ENCODE measurements at places on chromosomes 3 and 15.

DNA sequence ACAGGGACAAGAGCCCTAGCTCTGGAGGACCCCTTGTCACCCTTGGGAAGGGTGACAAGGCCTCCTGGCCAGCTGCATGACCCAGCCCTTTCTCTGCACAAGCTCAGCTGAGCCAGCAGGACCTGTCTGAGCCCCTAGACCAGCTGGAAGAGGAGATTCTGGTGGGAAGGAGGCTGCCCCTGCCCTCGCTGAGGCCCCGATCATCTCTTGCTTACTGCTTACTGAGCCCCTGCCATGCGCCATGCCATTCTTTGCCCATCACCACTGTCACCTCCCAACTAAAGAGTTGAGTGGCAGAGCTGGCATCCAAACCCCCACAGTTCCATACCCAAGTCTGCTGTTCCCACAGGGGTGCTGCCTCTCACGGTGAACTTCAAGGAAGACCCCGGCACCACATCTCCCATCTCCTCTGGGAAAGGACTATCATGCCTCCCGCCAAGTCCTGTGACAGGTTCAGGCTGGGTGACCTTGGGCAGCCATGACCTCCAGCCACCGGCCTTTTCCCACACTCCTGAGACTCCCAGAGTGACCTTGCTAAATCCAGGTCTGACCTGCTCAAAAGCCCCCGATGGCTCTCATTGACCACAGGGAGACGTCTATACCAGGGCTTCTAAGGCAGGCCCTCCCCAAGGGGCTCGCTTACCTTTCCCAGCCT lies 34.0 kb downstream of the ACSBG1 start:
- no peak for DNase-seq

DNA sequence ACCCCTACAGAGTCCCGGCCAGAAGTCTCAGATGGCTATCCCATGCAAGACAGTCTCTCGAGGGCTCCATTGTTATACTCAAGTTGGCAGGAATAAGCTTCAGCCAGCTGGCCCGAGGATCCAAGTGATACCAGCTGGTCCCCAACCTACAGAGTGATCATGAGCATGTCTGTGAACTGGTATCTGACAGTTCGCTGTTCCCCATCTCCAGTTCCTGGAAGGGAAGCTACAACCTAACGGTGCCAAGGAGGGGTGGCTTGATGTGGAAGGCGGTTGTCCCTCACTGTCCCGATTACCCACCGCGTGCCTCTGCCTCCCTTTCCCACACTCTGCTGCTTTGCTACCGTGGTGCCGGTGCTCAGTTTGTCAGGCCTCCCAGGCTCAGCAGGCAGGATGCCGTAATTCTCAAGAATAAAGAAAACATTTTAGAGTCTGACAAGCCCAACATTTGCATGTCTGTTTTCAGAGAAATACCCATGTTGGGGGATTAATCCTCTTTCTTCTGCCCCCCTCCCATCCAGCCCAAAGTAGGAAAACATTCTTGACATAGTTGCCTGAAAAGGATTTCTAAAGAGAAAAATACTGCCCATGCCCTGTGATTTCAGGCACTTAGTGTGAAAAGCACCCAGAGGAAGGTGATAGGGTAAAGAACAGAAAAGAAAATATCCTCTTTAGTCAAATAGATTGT lies 49.4 kb upstream of the HES1 start:
- DNase-seq: no peak

GRCh38 chr15:76199106-76200082 lies 111.9 kb downstream of the ETFA start:
- no peak for DNase-seq

- no peak for DNase-seq
These were observed 76.3 kb upstream of the ARHGEF3 start for GRCh38 chr3:56878074-56878473.

GRCh38 chr3:67940210-67940952 lies 286.0 kb upstream of the SUCLG2 start:
- DNase-seq: no peak

DNA sequence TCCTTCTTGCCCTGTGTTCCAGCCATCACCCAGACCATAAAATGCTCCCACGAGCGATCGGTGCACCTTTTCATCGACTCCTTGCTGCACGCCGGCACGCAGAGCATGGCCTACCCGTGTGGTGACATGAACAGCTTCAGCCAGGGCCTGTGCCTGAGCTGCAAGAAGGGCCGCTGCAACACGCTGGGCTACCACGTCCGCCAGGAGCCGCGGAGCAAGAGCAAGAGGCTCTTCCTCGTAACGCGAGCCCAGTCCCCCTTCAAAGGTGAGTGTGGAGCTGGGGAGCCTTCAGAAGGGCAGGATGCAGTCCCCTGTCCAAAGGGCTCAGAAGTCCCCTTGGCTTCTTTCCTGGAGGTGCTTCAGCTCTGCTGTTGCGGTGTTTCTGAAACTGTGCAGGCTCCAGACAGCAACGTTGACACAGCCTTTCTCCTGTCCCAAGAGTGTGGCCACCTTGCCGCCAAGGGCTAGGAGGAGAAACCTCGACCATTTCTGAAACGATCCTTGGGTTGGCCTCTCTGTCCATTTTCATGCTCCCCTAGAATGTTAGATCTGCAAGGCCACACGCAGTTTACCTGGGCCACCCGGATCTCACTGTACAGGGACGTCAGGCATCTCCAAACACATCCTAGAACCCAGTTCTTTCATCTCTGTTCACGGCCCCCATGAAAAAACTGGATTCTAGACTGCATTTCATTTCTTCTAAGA lies 116.7 kb downstream of the LIPC start:
- DNase-seq: no peak

DNA sequence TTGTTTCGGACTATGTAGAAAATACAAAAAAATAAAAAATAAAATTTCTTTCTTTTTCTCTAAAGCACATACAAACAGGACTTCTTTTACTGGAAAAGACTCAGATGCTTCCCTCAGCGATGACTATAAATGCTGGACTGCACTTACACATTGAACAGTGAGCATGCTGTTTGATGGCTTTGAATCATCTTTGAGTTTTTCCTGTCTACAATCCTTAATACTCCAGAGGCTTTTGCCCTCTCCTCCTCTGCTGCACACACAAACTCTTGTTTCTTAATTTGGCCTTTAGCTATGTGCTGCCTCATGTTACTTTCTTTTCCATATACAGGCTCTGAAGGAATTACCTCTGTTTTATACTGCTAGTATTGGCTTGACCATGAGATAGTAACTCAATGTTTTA lies 575.1 kb downstream of the EPHA3 start:
- DNase-seq: no peak

GRCh38 chr3:197793247-197793646 lies 2.2 kb downstream of the LRCH3 start:
- DNase-seq: no peak

GRCh38 chr3:72829701-72830100 lies 18.5 kb downstream of the SHQ1 start:
- no peak for DNase-seq

Data from stimulated activated CD8-positive, alpha-beta memory T cell treated with anti-CD3 and anti-CD28 coated beads, Interleukin-4, amount 100 ng/mL, for 1 hour (primary cell).